ENCODE measurements at places on chromosomes 4 and X. TPM values are rescaled to one million over a fixed set of nuclear protein-coding genes. Genes with fewer than 3 reads are reported as not detected.
A peak's percentile ranks its signal among the peaks of the same experiment; 100 is the strongest.

Gene SPANXN4
- total RNA-seq: not detected

Gene BCORL1
- 0.63 TPM for total RNA-seq

Gene DUSP9
- total RNA-seq: 10.2 TPM

Gene TMSB15B
- 6.0 TPM for total RNA-seq

Gene SORBS2
- 3.3 TPM for total RNA-seq

GRCh38 chr4:153421941-153422340 is 44.2 kb upstream of the TMEM131L start:
- DNase-seq: no peak

DNA sequence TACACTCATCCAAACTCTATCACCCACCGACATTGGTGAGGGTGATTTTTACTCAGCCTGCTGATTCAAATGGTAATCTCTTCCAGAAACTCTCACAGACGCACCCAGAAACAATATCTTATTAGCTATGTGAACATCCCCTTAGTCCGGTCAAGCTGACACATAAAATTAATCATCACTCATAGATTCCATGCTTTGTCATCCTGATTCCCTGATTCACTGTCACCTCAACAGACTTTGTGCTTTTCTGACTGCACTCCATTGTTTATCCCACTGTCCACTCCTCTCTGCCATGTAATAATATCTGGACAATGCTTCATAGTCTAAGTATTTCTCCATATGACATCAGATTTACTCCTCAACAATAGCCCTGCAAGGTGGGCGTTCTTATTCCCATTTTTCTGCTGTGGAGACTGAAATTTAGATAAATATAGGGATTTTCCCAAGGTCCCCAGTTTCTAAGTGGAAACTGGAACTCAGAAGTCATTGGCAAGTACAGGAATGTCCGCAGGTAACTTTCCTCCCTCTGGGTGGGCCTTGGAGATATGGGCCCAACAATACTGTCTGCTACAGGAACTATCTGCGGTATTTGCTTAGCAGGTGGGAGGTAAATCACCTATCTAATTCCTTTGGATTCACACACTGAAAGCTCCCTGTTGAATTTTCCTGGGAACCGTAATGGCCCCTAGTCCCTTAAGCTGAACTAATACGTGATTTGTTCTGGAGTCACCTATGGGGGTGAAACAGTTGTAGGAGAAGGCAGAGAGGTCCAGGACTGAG is 228.6 kb upstream of the BCOR start:
- no peak for DNase-seq

DNA sequence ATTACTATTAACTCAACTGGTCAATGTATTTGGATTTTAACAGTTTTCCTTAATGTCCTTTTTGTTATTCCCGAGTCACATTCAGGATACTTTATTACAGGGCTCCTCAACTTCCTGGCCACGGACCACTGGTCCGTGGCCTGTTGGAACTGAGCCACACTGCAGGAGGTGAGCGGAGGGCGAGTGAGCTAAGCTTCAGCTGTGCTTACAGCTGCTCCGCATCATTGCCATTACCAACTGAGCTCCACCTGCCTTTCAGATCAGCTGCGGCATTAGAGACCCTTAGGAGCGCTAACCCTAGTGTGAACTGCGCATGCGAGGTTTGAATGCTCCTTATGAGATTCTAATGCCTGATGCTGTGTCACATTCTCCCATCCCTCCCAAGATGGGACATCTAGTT is 591.7 kb downstream of the CCSER1 start:
- DNase-seq: peak; percentile 0
